AG09309 (cell line): ENCODE measurements at places on chromosomes 7 and 10.
A peak's percentile ranks its signal among the peaks of the same experiment; 100 is the strongest.

DNA sequence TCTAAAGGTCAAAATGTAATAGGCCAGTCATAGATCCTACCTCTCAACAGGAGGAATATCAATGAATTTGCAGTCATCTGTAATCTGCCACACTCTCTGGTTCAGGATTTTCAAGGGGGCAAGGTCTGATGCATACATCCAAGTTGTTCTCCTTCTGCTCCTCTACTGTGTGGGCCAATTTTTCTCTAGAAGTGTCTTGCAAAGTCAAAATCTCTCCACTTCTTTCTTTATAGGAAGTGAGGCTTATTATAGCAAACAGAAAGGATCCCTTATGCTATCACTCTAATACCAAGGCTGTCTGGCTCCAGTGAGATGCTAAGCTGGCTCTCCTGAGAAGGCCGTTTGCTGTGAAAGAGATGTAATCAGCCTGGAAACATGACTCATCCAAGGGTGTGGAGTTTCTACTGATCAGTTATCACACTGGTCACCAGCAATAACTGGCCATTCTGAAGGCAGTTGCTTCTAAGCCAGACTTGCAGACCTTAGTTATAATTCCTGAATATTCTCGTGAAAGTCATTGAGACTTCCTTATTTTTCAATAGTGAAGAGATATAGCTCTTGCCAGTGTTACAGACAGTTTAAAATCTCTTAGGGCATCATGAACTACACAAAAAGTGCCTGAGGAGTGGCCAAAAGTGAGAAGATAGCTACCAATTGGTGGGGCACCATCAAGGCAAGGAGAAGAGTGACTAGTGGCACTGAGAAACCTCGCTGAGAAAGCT lies 43.2 kb upstream of the LRGUK start:
- peak; percentile 3 for DNase-seq

DNA sequence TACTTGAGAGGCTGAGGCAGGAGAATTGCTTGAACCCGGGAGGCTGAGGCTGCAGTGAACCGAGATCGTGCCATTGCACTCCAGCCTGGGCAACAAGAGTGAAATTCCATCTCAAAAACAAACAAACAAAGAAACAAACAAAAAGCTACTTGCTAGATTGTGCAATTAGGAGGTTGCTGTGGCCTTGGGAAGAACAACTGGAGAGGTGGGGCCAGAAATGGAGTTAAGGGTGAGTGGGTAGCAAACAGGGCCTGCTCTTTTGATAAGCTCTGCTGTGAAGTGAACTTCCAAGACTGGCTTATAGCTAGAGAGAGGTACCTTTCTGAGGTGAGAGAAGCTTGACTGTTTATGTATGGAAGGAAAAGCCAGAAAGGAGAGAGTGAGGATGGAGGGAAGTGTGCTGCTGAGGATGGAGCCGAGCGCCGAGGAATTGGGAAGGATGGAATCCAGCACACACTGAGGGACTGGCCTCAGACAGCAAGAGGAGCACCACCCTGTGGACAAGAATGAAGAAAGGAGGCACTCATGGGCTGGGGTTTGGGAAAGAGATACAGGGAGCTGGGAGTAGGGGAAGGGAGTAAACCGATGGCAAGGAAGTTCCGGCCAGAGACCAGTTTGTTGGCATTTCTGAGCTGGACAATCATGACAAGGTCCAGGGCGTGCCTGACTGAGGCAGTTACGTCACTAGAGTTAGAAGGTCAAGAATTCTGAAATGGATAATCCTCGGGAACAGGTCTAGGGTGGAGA lies 7.0 kb upstream of the RPEL1 start:
- DNase-seq: no peak

- DNase-seq: no peak
These were observed 554.4 kb downstream of the PTPRN2 start for GRCh38 chr7:158033196-158033595.

DNA sequence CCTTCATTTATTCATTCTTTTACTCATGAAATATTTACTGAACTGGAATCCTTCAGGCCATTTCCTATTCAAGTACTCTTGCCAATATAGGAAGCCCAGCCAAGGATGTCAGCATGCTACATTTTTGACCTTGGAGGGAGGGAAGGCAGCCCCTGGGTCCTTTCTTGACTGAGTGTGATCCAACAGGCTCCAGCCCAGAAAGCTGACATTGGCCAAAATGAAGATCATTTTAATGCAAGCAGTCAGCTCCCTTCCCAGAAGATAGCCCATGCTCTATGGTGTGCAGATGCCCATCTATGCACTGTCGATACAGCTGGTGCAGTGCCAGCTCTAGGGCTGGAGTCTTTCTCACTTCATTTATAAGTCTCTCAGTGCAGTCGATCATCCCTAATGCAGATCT lies 646.0 kb downstream of the KCNMA1 start:
- DNase-seq: no peak

- no peak for DNase-seq
These were observed 418.3 kb downstream of the PAXIP1 start for GRCh38 chr7:154584352-154585252.

DNA sequence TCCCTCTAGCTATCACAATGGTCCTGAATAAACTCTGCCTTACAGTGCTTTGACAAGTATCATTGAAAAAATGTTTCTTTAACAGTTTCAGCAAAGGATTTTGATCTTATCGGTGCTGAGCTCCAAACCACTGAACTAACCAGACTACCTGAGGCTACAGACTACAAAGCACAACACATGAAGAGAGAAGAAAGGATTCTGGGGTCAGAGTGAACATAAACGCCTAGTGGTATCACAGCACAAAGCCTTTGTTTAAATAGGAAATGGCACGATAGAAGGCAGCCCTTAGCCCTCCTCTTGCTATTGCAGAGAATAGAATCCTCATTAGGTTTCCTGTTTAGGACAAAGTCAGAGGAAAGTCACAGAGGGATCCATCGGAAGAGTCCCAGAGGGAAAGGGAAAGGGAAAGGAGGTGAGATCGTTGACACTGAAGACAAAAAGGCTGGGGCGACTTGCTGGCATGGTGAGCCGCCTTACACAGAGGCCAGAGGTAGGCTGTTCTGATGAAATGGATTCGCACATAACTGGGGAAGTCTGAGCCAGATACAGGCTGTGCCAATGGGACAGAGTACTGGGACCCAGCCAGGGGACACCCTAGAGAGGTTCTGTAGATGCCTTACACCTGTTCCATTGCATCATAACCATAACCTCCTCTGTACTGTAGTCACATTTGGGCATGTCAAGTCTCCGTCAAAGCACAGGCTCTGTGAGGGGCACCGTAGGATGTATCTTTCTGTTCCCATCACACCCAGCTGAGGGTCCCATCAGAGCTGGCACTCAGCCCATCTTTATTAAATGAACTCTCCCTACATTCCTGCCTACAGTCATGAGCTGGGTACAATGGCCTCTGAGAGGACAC lies 71.5 kb downstream of the XPNPEP1 start:
- no peak for DNase-seq

GRCh38 chr7:131501930-131502685 lies 54.3 kb downstream of the PODXL start:
- no peak for DNase-seq

DNA sequence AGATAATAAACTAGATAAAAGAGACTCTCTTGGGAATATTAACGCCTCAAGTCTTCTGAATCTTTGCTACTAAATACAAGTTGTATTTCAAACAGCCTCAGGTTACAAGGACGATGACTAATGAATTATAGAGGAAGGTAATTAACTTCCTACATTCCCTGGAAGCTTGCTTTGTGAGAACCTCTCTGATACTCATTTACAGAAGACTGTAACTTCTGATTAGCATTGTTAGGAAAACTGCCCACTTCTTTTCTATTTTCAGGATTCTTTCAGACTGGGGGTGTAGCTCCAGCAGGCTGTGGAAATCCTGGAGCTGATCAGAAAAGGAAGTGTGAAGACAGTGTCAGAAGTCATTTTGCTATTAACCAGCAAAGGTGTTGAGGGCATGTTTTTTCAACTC lies 316.7 kb upstream of the NPSR1 start:
- DNase-seq: no peak

DNA sequence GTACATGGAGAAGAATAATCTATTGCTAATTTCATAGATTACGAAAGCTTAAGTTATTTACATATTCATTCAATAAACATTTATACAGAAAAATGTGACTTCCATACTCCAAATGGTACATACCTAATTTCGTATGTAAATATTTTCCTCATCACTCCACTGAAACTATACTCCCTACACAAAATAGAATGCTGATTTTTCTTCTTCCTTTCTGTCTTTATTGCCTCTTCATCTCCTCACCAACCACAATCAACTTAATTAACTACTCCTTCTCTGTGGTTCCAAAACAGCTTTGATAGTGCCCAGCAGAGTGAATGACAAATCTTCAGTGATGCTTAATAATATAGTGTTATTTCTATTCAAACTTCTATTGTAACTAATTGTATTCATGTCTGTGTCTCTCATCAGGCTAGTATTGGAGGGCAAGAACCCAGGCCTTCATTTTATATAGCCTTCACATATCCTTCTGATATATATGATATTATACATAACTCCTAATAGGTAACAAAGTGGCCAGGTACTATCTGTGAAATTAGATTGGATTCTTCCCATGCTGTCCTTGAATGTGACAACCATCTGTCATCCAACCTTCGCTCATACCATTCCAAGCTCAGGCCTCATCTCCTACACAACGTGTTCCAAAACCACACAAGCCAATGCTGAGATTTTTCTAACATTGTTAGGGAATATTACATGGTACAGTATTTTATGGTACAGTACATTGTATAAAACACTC lies 5.3 kb downstream of the ITGB1 start:
- DNase-seq: no peak

- no peak for DNase-seq
These were observed 10.6 kb downstream of the SKIDA1 start for GRCh38 chr10:21514818-21515351.

- DNase-seq: no peak
These were observed 546.9 kb upstream of the GHITM start for GRCh38 chr10:83592337-83592935.

DNA sequence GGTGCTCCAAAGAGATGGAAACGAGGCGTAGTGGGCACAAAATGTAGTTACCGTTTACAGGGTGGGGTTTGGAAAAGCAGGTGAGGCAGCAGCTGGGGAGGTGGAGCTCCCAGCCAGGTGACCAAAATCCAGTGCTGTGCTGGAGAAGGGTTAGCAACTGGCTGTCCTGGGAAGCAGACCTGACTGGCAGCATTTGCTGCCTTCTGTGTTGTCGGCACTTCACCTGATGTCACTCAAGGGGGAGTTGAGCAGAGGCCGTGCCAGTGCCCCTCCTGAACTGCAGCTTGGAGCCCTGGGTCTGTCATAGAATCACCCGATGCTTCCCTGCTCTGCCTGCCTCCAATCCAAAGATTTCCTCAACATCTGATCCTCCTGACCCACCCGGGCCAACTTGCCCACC lies 12.8 kb downstream of the GCK start:
- DNase-seq: no peak

DNA sequence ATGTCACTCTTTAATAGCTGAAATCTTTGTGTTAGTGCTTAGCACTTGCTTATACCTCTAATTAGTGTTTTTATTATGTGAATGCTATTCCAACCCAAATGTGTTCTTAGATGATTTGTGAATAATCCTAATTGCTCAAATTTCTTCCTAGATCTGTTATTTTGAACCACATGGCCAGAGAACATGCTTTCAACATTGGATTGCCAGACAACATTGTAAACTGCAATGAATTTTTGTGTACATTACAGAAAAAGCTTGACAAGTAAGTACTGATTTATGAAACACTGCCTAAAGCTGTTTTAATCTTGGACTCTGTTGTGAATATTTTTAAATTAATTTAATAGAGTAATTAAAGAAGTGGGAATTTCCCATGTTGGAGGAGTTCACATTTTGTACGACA lies 121.1 kb downstream of the ZNF277 start:
- DNase-seq: no peak

- DNase-seq: no peak
These were observed 630.8 kb downstream of the SUGCT start for GRCh38 chr7:40765639-40766038.

GRCh38 chr7:29987811-29988317 lies 1.7 kb downstream of the SCRN1 start:
- peak; percentile 42 for DNase-seq

DNA sequence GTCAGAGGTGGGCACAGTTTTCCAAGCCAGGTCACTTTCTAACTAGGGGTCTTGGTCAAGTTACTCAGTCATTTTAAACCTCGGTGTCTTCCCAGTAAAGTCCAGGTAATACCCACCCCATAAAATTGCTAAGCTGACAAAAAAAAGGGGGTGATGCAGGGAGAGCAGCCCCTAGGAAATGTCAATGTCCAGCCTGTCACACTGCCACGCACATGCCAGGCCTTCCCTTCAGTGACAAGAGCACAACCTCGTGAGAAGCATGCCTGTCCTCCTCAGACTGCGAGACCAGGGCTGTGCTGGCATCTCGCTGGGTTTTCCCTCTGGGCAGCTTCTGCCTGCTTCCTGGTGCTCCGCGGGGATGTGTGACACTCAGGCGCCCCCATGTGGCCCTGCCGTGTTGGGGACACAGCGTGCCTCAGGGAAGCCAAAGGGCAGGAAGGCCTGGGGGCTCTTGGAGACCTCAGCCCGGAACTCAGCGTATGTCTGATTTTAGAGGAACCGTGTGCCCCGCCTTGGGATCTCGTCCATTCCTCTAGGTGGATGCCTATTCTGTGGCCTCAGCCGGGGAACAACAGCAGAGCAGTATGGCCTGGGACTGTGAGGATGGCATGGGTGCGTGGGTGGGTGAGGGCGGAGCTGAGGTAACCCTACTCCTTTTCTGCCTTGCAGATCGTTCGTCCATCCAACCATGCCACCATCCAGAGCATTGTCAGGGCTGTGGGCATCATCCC lies 10.2 kb upstream of the GDF2 start:
- DNase-seq: peak; percentile 29

DNA sequence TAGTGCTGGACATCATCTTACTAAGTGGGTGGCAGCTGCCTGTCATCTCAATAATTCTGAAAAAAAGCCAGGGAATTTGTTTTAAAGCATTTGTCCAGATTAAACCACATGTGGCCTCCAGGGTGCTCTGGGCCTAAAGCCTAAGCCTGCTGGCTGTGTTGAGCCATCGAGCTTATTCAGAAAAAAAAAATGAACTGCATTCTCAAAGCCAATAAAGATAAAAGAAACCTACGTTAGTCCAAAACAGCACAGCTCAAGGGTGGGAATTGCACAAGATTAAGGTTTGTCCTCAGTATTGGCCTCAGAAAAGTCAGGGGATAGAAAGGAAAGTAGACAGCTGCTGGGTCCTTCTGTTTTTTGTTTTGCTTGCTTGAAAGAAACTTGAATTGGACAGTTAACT lies 22.6 kb upstream of the PRTFDC1 start:
- peak; percentile 88 for DNase-seq

- DNase-seq: no peak
These were observed 76.9 kb upstream of the LANCL2 start for GRCh38 chr7:55288070-55288824.

- DNase-seq: no peak
These were observed 926.2 kb downstream of the KCNMA1 start for GRCh38 chr10:76711222-76711997.

- no peak for DNase-seq
These were observed 195.4 kb downstream of the MAD1L1 start for GRCh38 chr7:2037301-2037807.

GRCh38 chr7:143974459-143974858 lies 19.8 kb downstream of the OR2F1 start:
- DNase-seq: peak; percentile 35

- DNase-seq: no peak
These were observed 30.5 kb downstream of the LRMDA start for GRCh38 chr10:75461672-75462649.
